ENCODE measurements at places on chromosomes 5 and 9.

DNA sequence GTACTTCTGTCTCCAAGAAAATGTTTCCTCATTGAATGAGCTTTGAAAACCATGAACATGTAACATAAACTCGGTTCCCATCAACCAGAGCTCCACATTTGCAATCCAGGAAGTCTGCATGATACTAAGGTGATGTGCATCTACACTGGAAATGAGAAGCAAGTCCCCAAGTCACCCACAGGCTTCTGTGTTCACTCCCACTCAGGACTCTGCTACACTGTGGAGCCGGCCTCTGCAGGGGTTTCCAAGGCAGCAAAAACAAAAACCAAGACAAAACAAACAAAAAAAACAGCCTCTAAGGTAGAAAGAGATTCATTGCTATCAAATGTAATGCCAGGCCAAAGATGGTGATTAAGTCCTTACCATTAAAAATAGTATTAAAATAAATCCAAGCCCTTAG is 593.7 kb downstream of the IRX1 start:
- DNase-seq, result no peak

- DNase-seq, result no peak
These were observed 399 bp downstream of the NDUFA2 start for GRCh38 chr5:140647042-140647419.

GRCh38 chr9:87445646-87446045 is 52.0 kb upstream of the DAPK1 start:
- DNase-seq, result peak; percentile 55

DNA sequence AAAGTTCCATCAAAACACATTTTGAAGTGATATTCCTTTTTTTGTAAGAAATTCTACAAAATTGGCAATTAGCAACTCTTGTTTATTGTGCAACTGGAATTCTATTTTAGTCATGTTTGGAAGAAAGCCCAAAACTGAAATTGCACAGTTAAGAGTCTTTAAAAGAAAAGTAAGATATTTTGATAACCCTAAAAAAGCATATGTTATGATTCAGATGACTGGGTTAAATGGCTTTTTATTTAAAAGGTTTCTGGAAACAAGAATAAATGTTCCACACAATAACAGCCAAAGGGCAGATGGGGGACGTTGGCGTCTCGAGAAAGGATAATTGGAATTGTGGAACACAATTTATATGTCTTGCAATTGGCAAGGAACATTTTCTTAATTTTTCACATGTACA is 275.2 kb downstream of the CDH9 start:
- no peak for DNase-seq

DNA sequence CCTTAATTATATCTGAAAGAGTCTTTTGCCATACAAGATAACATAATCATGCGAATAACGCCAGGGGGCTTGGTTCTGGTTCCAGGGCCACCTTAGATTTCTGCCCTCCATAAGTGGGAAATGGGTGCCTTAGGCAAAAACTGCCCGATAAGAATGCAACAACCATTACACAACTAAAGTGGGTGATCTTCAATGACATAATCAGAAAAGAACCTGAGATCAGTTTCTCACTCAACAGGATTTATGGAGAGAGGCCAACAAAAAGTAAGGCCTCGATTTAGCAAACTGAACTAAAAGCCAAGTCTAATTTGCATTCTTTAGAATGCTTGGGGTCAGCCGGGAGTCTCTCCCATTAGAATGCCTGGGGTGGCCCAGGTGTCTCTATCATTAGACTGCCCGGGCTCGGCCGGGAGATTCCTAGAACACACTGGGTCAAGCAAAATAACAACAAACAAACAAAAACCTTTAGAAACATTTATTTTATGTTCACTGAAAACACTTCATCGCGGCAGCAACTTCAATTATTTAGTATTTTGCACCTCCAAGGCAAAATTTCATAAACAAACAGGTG is 194.8 kb downstream of the AUH start:
- no peak for DNase-seq

- DNase-seq, result no peak
These were observed 330.4 kb upstream of the KLF4 start for GRCh38 chr9:107819772-107820565.

DNA sequence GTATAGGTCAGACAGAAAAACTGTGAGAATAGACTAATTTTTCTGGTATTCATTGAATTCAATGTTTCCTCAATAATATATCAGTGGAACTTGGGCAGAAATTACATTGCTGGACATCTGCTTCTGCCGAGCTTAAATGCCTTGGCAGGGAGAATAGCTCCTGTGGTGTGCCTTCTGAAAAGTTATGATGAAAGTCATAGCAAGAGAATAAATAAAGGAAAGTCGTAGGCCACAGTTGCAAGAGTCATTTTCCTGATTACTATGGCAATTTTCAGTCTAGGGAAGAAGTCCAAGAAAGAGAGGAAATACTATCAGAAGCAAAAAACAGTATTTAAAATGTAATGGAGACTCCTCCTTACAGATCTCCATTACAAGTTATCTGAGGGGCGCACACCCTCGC is 1596.1 kb upstream of the WWC1 start:
- no peak for DNase-seq

Measured in activated CD8-positive, alpha-beta memory T cell treated with anti-CD3 and anti-CD28 coated beads for 24 hours (primary cell).